ENCODE measurements at places on chromosomes 6 and 20. TPM values are rescaled to one million over a fixed set of nuclear protein-coding genes. Genes with fewer than 3 reads are reported as not detected.

The SYNDIG1 gene
- 21.4 TPM for total RNA-seq

The ENPP1 gene
- 2.9 TPM for total RNA-seq

- DNase-seq = no peak
These were observed 38.9 kb downstream of the ORC3 start for GRCh38 chr6:87628881-87629280.

The EYA4 gene
- 15.4 TPM for total RNA-seq

DNA sequence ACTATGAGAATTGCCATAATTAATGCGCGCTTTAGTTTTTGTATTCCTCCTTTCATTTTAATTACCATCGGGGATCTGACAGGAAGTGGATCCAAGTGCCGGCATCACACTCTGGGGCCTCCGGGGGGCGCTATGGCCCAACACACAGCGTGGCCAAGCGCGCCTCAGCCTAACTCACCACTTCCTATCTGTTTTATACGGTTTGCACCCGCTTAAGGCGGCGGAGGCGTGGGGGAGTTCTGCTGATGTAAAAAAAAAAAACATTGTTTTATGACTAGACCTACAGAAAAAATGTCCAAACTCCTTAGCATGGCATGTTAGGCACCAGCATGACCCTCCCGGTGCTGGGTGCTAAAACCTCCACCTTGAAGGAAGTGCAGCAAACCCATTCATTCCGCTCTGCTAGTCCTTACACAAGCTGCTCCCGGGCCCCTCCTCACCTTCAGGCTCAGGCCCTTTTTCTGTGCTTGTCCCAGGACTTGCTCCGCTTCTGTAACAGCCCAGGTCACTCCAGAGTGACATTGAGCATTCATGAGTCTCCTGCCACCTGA lies 4.5 kb upstream of the EBF4 start:
- peak; percentile 36 for DNase-seq
